ENCODE measurements at places on chromosomes 2 and 18.

DNA sequence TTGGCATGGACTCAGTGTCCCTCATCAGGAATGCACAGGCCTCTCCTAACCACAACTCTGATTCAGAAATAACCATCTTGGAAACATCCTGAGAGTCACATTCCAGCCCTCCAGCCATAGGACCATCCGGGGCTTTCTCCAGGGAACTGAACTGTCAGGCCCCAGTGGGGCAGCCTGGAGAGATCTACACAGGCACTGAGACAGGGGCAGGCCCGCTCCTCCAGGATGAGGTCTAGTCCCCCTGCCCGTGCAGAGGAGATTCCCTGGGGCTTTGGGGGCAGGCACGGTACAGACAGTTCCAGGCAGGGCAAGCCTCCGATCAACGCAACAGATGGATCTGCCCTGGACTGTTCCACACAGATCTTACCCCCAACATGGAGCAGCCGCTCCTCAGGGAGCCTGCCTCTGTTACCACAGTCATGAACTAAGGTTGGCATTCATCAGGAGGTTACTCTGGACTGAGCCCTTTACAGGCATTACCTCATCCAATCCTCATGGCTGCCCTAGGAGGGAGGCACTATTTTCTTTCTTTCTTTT is 12.0 kb downstream of the KCNK3 start:
- peak; percentile 74 for DNase-seq

DNA sequence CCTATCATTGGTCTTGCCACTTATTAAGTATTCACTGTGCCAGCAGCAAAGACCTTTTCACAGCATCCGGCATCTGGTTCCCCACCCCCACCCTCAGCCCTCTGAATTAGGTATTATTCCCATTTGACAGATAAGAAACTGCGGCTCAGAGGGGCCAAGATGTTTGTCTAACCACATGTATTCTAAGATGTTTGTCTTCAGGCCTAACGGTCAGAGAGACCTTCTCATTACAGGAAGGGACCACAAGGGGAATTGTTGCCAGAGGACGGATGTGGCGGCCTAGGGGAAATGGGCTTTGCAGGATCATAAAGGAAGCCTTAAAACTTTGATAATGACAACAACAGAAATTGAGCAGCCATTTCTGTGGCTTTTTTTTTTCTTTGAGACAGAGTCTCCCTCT is 16.6 kb downstream of the NPPC start:
- no peak for DNase-seq

DNA sequence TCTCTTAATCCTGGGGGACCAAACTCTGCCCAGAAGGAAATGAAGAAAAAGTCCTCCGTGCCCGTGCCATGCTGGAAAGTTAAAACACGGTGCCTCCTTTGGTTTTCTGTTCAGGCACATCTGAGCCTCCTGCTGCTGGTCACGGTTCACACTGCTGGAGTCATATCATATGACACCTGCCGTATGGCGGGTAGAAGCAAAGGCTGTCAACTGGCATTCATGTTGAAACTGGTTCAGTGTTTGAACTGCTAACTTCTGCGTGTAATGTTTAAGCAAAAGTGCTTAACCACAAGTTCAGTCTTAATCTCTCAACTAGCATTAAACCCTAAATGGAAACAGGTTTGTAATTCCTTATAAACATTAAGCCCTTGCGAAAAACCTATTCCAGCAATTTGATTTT is 3.1 kb downstream of the STK39 start:
- DNase-seq, result no peak

GRCh38 chr2:14684516-14684915 is 52.0 kb downstream of the LRATD1 start:
- no peak for DNase-seq

- DNase-seq, result no peak
Measured at GRCh38 chr2:22329211-22330154, 1055.5 kb upstream of the KLHL29 start.

- no peak for DNase-seq
Measured at GRCh38 chr18:27005589-27005988, 140.1 kb upstream of the AQP4 start.
